ENCODE measurements at places on chromosomes 5 and 9.

DNA sequence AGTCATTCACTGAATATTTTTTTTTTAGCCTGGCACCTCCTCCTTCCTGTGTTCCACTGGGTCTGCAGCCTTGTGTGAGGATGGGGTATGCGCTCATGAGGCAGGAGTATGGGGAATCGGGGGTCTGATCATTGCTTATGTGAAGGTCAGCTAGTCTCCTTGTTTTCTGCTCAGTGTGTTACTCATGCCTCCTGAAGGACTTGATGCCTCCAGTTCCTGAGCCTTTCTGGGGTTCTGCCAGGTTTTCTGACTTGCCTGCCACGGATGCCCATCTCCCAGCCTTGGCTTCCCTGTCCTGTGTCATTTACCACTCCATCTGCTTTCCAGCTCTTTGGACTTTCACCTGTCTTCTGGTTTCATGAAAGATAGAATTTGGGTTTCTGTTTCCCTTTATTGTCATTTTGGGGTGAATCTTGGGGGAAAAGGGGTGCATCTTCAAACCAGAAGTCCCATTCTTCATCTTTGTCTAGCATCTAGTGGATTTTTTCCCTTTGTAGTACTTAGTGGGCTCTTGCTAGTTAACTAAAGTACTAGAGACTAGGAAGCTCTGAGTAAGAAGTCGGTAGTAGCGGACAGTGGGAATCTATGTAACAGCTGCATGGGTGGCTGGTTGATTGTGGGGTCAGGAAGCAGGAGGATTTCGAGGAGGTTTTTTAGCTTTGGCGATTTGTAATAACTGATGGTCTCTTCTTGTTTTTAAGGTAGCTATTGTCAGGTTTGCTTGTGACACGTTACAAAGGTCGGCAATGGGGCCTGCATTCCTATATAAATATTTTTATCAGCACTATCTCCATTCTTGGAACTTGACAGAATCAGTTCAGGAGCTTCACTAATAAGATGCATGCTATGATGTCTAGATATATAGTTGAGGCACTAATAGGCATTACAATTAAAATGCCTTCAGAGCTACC lies 8.2 kb downstream of the OTULIN start:
- DNase-seq = no peak

GRCh38 chr9:76571288-76571687 lies 112.3 kb downstream of the GCNT1 start:
- DNase-seq = peak; percentile 45

GRCh38 chr5:141617682-141618029 lies 1.1 kb downstream of the DIAPH1 start:
- DNase-seq = no peak

- DNase-seq = no peak
These were observed 2.1 kb downstream of the MAMDC4 start for GRCh38 chr9:136854113-136854841.

Data from activated CD4-positive, alpha-beta T cell treated with anti-CD3 and anti-CD28 coated beads, Interleukin-10, Interleukin-2, amounts not matched to agents 100 ng/mL and 50 ng/mL, durations not matched to agents 16 hours and 8 hours (primary cell).